ENCODE measurements at places on chromosomes 11 and 22. TPM values are rescaled to one million over a fixed set of nuclear protein-coding genes. Genes with fewer than 3 reads are reported as not detected.

GRCh38 chr11:10289765-10290380 is 4.1 kb downstream of the SBF2 start:
- no peak for DNase-seq

DNA sequence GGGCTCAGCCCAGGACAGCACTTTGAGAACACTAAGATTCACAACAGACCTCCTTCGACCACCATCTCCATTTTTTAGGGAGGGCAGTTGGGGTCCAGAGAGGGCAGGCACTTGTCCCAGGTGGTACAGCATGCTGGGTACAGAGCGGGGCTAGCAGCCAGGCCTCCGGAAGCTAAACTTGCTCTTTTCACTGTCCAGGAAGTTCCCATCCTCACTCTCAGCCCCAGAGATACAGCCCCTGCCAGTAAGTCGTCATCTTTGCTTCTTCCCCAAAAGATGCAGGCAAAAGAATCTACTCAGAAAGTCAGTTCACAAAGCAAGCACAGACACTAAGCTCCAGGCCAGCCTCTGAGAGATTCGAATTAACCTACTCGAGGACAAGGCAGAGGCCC is 6.7 kb upstream of the RAB3IL1 start:
- peak; percentile 39 for DNase-seq

- DNase-seq = no peak
These were observed 132.4 kb upstream of the ZC3H12C start for GRCh38 chr11:109960831-109961230.

The TPBGL gene
- 0.29 TPM for total RNA-seq

GRCh38 chr11:86360775-86361395 is 13.8 kb upstream of the CCDC81 start:
- DNase-seq = no peak

The JAML gene
- 2.4 TPM for total RNA-seq

The BIRC3 gene
- 1.5 TPM for total RNA-seq
